ENCODE measurements at places on chromosomes 3 and 15.

GRCh38 chr3:189548053-189548452 lies 83.1 kb upstream of the TP63 start:
- no peak for DNase-seq

GRCh38 chr3:114973536-114973935 lies 173.6 kb downstream of the ZBTB20 start:
- DNase-seq, result no peak

DNA sequence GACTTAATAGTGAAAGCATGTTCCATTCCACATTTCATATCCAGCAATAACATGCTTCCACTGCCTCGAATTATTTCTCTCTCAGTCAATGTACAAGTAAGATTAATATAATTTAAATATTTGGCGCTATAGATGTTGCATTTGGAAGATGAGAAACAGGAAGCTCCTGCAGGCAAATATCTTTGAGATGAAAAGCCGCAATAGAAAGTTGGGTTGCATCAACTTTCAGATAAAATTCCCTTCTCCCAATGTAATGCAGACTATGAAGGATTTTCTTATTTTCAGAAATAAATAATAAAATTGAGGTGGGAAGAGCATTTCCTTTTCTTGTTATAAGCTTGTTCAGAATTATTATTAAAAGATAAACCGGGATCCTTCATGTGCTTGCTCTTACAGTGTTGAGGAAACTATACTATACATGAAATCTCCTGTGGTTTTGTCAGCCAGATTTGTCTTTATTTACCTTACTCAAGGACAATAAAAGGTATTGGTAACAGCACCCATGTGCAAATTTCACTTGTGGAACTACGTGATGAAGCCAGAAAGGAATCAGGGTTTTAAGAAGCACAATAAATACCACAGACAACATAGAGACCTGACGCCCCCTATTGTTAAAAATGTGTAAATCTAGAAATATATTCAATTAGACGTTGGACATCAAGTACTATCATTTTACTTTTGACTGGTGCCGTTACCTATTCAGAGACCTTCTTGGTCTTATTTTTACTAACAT lies 307.0 kb downstream of the ARPP21 start:
- DNase-seq, result no peak

- DNase-seq, result no peak
These were observed 780 bp downstream of the RPL22L1 start for GRCh38 chr3:170869239-170869590.

DNA sequence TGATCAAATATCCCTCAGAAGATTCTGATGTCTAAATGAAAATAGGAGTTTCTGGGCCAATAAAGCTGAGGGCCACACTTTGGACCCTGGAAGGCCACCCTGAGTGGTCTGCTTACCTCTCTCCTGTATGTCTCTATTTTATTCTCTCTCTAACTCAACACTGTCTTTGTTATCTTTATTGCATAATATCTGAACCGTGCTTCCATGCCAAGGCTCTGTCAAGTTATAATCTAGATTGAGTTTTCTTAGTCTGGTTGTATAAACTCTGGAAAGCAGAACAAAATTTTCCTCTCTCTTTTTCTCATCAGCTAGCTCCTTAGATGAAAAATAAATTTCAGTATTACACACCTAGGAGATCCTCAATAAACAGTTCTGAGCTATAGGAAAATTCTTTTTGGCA lies 36.2 kb upstream of the ACTL6A start:
- no peak for DNase-seq

DNA sequence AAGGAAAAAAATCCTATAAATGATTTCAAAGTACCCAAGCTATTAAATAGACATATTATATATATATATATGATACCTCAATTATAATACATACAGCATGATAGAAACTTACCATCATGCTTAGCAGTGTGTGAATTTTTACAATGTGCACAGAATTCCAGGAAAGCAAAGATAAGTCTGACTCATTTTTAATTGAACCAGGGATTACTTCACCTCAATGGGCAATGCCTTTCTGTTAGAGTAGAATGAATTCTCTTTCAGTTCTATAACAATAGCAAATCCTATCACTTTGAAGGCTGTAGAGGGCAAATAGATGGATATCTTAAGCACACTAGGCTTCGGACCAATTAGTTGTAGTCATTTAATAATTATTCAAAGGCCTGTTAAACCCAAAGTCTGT lies 54.8 kb upstream of the P3H2 start:
- no peak for DNase-seq

GRCh38 chr3:41525303-41526064 lies 326.2 kb downstream of the CTNNB1 start:
- no peak for DNase-seq

DNA sequence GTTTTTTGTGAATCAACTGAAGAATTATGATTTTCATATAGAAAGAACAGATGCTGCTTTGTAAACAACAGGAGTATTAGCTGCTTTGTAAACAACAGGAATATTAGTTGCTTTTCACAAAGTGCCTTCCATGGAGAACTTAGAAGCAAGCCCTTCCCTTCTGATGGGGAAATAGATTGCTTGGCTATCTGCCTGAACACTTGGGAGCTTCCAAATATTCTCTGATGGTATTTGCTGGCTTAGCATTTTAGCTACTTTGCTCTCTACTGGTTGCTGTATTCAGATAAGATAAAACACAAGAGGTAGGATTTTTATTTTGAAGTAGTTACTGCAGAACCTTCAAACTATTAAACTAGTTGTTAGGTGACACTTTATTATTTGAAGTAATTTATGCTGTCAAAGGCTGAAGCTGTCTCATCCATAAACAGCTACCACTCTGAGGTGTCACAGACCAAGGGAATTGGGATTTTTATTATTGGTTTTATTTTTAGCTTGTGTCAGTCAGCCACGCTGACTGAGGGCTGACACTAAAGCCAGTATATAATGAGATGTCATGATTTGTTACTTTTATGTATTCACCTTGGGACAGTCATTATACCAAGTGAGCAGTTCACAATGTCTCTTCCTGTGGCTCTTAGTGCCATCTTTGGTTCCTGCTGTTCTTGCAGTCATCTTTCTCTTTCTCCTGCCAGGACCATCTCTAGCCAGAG lies 50.0 kb downstream of the ZIC1 start:
- DNase-seq, result no peak

- DNase-seq, result no peak
These were observed 23.5 kb downstream of the RUVBL1 start for GRCh38 chr3:128100161-128100560.

DNA sequence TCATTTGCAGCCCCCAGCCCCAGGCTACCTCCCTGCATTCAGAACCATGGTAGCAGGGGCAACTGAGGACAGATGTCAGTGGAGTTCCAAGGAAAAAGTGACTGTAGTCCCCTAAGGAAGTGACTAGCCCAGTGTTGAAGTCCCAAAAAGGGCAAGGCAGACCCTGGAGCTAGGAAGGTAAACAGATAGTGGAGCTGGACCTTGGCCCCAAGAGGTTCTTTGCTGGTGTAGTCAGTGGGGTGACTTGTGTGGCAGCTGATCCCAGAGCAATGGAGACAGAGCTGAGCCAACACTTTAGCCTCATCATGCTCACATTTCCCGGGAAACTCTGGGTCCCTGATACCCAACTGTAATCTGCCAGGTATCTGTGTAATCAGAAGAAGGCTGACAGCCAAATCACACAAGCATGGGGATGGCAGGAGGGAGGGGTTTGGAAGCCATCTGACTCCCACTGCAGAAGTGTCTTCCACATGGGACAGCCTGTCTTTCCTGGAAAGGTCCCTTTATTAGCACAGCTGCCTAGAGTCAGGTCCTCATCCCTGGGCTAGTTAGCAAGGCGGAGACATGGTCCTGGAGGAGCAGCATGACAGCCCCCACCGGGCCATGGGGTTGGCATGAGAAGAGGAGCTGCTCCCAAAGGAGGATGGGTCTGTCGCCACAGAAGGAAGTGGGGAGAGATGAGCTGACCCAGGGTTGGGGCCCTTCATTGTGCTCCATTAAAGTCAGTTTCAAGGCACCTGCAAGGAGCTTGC lies 39.8 kb downstream of the PXYLP1 start:
- DNase-seq, result no peak

DNA sequence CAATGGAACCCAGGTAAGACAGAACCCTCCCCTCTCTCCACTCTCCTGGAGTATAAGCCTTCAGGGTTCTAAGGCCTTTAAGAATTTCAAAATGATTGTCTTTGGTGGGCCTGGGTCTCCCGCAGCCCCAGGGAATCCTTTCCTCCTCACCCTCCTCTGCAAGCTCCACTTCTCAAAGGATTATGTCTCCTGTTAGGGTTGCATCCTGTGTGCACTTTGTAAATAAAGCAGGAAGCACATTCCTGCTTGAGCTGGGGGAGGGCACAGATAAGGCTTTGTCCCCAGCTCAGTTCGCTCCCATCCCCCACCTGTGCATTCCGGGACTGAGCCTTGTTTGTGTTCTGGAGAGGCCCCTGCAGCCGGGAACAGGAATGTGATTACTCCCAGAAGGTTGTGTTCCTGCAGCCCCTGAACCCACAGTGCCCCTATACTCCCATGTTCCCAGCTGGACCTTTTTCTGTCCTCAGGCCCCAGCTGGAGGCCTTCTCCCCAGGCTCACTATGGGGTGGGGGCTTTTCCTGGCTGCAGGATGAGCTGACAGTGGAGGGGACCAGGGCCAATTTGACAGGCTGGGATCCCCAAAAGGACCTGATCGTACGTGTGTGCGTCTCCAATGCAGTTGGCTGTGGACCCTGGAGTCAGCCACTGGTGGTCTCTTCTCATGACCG lies 9.5 kb downstream of the TYRO3 start:
- DNase-seq, result no peak

- no peak for DNase-seq
These were observed 110.8 kb downstream of the VGLL4 start for GRCh38 chr3:11532931-11533391.

DNA sequence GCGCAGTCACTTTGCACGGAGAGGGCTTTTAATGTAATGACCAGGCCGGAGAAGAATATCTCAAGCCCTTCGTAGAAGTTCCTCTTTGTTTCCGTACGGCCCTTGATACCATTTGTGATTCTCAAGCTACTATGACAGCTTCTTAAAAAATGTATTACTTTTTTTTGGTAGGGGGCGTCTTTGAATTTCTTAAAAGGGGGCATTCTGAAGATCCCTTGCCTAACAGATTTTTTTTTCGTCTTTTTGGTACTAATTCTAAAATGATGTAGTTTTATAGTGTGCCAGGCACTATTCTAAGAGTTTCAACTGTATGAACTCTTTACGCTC lies 614.0 kb downstream of the MCTP2 start:
- no peak for DNase-seq

DNA sequence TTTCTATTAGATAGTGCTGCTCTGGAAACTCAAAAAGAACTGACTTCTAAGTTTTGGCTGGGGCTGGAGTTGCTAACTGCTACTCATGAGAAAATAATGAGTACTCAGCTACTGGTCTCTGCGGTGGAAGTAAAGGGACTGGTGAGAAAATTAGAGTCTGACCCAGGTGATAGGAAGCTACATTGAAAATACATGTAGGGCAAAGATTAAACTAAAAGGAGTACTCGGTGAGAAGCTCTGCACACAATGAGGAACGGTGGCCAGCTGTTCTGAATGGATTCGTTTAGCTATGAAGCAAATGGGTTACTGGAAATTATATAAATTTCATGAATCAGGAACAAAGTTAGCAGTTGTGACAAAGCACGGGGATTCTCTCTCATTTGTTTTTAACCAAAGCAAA lies 512.9 kb upstream of the SGO1 start:
- no peak for DNase-seq

DNA sequence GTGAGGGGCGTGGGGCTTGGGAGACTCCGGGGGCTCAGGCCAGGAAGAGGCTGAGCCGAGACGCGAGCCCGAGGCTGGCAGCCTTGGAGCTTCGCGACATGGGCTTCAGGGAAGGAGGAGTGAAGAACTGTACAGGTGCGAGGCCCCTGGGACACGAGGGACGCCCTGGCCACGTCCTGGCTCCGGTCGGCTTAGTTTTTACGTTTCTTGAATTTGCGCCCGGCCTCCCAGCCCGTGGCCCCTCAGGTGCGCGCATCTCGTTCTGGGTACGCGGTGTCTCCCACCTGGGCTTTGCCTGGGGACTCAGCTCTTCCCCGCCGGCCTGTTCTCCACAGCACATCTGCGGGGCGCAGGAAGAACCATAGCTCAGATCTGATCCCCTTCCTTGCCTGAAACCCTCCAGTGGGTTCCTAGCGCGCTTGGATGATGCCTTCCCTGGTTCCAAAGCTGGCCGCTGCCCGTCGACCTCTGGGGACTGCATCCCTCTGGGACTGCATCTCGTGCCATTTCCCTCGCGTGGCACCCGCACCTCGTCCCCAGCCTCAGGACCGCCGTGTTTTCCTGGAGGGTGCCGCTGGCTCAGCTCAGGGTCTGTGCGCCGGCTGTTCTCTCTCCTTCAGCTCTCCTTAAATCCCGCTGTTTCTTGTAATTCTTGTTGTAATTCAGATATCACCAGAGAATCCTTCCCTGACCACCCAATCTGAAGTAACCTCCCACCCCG lies 614 bp downstream of the CHCHD6 start:
- DNase-seq, result no peak

- DNase-seq, result no peak
These were observed 3.9 kb upstream of the ARPIN start for GRCh38 chr15:89916660-89917059.

- no peak for DNase-seq
These were observed 15.6 kb downstream of the MTHFS start for GRCh38 chr15:79881254-79881653.

DNA sequence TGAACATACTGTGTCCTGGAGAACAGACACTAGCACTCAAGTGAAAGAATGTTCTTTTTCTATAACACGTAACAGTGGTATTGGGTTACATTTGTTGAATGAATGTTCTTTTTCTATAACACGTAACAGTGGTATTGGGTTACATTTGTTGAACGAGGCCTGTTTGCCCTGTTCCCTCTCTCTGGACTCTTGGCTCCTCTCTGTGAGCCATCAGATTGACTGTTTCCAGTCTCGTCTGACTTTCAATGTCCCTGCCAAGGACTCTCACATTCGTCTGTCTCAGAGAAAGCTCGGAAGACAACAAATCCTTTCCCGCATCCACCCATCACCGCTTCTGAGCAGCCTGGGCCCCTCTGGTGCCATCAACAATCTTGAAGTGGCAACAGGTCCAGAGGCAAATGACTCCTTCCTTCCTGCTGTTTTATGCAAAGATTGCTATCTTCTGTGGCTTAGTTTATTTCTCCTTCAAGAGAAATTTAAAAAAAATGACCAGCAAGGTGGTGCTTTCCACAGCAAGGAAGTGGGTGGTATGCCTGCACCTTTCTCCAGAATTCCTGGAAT lies 8.0 kb downstream of the TMEM45A start:
- no peak for DNase-seq

GRCh38 chr15:34365836-34366235 lies 1.2 kb downstream of the LPCAT4 start:
- no peak for DNase-seq

Data from naive thymus-derived CD8-positive, alpha-beta T cell (primary cell).